ENCODE measurements at places on chromosomes 3 and 15. TPM values are rescaled to one million over a fixed set of nuclear protein-coding genes. Genes with fewer than 3 reads are reported as not detected.

Gene MYRIP
- 0.22 TPM for total RNA-seq

Gene SATB1
- 21.5 TPM for total RNA-seq

Gene CILP
- total RNA-seq, result under 0.01 TPM

Gene ACTRT3
- 3.7 TPM for total RNA-seq

Gene SLC6A11
- not detected for total RNA-seq
